ENCODE measurements at places on chromosomes 2 and 18.

- no peak for DNase-seq
These were observed 8.9 kb upstream of the LTBP1 start for GRCh38 chr2:32937602-32938448.

GRCh38 chr2:127173057-127173456 lies 47.0 kb downstream of the CYP27C1 start:
- DNase-seq, result no peak

DNA sequence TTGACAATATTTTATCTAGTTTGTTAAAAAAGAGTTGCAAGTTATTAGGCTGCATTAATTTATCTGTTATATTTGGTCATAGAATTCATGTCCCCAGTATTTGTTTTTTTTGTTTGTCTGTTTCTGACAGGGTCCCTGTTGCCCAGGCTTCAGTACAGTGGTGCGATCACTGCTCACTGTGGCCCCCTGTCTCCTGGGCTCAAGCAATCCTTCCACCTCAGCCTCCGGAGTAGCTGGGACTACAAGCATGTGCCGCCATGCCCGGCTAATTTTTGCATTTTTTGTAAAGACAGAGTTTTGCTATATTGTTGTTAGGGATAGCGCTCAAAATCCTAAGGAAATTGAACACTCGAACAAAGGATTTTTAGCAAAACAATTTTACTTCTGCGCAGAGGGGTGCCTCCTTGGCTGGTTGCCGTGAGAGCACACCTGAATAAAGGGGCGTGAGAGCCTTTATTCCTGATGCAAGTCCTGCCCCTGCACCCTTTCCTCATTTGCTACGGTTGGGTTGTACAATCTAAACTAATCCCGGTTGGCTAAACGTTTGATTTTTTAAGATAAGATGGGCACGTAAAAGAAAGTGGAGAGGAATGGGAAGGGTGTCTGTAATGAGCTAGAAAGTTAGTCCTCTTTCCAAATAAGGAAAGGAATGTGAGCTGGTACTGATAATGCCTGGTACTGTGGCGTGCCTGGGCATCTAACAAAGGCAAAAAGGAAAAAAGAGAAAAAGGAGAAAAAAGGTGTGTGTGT lies 65.5 kb downstream of the COMMD1 start:
- no peak for DNase-seq

GRCh38 chr18:45166836-45167551 lies 448.3 kb upstream of the SLC14A2 start:
- no peak for DNase-seq

GRCh38 chr18:76842837-76843530 lies 20.6 kb downstream of the ZNF236 start:
- no peak for DNase-seq

- no peak for DNase-seq
These were observed 84.9 kb downstream of the DGKD start for GRCh38 chr2:233439191-233439590.

GRCh38 chr2:200578778-200579177 lies 7.0 kb upstream of the AOX1 start:
- peak; percentile 15 for DNase-seq

- no peak for DNase-seq
These were observed 320.9 kb upstream of the TCF4 start for GRCh38 chr18:55908901-55909366.

GRCh38 chr2:167212014-167212648 lies 323.9 kb downstream of the XIRP2 start:
- no peak for DNase-seq

GRCh38 chr2:71581026-71581425 lies 127.7 kb downstream of the DYSF start:
- DNase-seq, result no peak

GRCh38 chr2:215521031-215521430 lies 85.2 kb upstream of the FN1 start:
- DNase-seq, result no peak

DNA sequence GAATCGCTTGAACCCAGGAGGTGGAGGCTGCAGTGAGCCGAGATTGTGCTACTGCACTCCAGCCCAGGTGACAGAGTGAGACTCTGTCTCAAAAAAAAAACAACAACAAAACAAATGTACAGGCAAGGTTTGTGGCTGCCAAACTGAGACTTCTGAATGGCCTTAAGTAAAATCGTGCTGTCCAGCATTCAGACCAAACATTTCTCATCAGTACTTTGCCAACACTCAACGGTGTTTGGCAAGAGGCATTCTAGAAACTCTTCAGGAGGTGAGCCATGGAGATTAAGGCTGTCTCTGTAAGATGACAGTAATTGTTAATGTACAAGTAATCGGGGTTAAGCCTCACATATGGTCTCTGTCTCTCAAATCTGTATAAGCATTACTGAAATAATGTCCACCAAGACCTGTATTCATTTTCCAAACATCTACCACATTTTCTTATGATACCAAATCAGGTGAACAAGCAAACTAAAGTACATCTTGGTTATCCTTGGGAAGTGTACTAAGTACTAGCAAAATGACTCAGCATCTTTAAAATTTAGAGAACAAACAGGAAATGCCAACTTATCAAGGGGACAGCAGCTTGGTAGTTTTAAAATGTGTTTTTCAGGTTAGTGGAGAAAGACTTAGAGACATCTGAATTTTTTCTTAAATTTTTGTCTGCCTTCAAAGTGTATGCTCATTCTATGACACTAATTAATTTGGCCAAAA lies 29.3 kb downstream of the SERPINE2 start:
- DNase-seq, result no peak

DNA sequence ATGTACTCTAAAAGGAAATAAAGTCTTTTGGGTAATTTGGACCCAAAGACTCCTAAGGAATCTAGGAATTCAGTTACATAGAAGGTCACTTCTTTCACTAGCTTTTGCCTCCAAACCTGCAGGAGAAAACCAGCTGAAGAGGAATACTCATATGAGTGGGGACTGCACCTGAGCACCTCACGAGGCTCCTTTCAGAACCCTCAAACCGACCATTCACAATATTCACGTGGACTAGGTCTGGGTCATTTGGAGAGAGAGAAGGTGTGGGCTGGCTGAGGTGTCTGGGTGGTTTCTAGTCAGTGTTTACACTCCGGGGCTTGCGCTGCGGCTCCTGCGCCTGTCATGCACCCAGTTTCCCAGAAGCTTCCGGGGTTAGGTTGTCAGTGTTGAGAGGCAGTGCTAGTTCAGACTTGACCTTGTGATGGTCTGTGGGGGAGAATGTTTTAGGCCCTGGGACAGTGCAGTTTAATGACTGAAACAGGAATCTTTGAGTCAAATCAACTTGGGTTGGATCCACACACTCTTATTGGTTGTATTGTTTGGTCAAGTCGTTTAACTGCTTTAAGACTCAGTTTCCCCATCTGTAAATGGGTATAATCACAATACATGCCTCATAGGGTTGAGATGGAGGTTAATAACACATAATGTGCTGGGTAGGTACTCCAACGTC lies 78.4 kb downstream of the LIMS1 start:
- DNase-seq, result peak; percentile 61

GRCh38 chr2:23112517-23112916 lies 272.5 kb upstream of the KLHL29 start:
- no peak for DNase-seq

- DNase-seq, result no peak
These were observed 1.8 kb downstream of the PRLH start for GRCh38 chr2:237568121-237568660.

- DNase-seq, result no peak
These were observed 72.2 kb upstream of the OTOS start for GRCh38 chr2:240212425-240213225.

DNA sequence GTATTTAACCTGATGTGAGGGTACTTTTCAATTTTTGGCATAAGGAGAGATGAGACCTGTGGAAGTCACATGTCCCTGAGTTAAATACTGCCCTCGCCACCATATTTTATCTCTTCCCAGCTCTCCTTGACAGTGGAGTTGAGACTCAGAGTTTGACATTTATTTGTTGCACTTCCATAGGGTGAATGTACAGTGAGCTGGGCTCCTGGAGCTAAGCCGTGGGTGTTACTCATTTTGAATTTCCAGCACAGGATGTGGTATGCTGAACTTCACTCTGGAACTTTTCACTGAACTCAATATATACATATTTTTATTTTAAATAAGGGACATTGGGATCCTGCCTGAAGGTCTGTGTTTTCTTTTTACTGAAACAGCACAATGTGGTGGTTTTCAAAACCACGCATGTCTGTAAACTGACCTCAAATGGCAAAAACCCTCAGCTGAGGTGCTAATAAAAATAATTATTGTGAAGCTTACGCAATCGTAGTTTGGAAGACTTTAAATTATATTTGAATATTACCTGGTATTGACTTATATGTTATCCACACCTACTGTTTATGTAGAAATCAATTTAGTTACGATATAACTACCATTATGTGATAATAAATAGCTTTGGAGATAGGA lies 12.1 kb downstream of the RNF144A start:
- DNase-seq, result no peak

DNA sequence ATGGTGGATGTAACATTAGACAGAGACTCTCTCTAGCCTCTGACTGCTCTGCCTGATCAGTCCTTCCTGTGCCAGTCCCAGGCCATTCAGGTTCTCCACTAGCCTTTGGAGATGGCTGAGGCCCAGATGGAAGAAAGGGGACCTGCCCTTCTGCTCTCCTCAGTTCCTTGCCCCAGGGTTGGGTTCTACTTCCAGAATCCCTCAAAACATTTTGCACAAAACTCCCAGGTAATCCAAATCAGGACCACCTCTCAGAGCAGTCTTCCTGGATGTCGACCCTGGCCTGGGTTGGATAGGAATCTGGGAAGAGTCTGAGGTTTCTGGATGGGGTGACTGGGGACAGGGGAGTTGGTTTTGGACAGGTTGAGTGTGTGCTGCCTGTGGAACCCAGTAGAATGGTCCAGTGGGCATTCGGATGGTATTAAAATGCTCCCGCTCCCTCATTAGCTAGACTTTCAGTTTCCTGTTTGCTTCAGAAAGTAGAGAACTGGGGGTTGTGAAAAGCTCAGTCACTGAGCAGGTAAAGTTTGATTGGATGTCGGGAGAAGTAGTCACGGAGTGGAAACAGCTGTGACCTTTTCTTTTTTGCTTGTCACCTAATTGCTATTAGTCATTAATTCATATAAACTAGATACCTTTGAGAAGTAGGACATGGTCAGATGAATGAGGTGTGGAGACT lies 37.9 kb downstream of the DPYSL5 start:
- DNase-seq, result no peak

GRCh38 chr2:42072349-42073118 lies 24.7 kb downstream of the PKDCC start:
- no peak for DNase-seq

- no peak for DNase-seq
These were observed 15.9 kb upstream of the DSG2 start for GRCh38 chr18:31482051-31482450.

DNA sequence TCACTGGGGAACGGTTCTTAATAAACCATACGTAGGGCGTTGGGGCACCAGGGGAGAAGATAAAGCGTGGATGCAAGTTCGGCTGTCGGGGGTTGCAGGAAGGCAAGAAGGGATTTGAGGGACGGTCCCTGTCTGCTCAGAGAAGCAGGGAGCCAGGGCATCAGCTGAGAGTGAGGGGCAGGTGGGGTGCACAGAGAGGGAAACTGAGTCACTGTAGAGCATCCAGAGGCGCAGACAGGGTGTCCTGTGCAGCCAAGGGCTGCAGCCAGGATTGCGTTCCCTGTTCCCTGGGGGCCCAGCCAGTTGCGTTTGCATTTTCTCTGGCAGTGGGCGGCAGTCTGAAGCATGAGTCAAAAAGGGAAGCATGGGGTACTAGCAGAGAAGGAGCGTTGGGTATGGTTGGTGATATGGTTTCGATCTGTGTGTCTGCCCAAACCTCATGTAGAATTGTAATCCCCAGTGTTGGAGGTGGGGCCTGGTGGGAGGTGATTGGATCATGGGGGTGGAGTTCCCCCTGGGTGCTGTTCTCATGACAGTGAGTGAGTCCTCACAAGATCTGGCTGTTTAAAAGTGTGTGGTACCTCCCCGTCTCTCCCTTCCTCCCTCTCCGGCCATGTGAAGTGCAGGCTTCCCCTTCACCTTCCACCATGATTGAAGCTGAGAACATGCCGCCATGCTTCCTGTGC lies 202.9 kb downstream of the NDUFA10 start:
- DNase-seq, result no peak

- no peak for DNase-seq
These were observed 55.3 kb upstream of the SETBP1 start for GRCh38 chr18:44625386-44625785.

GRCh38 chr2:159737292-159737916 lies 25.1 kb downstream of the MARCHF7 start:
- DNase-seq, result no peak

- no peak for DNase-seq
These were observed 1388.8 kb downstream of the DSC3 start for GRCh38 chr18:29653671-29654215.

GRCh38 chr2:173210270-173211196 lies 134.9 kb downstream of the MAP3K20 start:
- DNase-seq, result peak; percentile 52

- no peak for DNase-seq
These were observed 29.3 kb downstream of the MEX3C start for GRCh38 chr18:51168026-51168742.

Data from immature natural killer cell (primary cell).